ENCODE measurements at places on chromosomes 5 and 9.

DNA sequence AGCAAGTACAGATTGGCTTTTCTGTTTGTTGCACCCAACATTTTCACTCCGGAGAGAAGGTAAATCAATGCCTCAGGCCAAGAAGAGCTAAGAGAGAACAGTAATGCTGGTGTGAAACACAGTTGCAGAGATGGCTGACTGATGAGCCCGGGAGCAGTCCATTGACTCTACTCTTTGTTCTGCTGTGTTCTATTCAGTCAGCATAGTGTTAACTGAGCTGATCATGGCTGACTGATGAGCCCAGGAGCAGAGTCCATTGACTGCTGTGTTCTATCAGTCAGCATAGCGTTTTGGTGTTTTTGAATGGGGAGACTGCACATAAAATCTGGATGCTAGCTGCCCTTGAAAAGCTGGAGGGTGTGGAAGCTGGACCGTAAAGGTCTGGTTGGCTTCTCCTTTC lies 141.4 kb downstream of the FRMD3 start:
- no peaks in the 10 kb centered on the region for H3K27me3 ChIP-seq
- no peaks in the 10 kb centered on the region for H3K36me3 ChIP-seq
- H3K27ac ChIP-seq = no peak overlapping the region

GRCh38 chr9:109229682-109230081 lies 62.6 kb upstream of the FRRS1L start:
- no peak overlapping the region for H3K27ac ChIP-seq
- no peak for DNase-seq
- H3K4me1 ChIP-seq = no peaks in the 10 kb centered on the region
- no peak overlapping the region for H3K4me3 ChIP-seq
- peaks cover 55% of the 10 kb centered on the region for H3K27me3 ChIP-seq

- H3K27ac ChIP-seq = no peak overlapping the region
- peaks cover 1% of the 10 kb centered on the region for H3K36me3 ChIP-seq
- H3K27me3 ChIP-seq = peaks cover 25% of the 10 kb centered on the region
- no peak overlapping the region for H3K4me3 ChIP-seq
Measured at GRCh38 chr5:553874-554273, 29.6 kb upstream of the SLC9A3 start.

GRCh38 chr9:9973062-9973461 lies 639.7 kb downstream of the PTPRD start:
- H3K27ac ChIP-seq = no peak overlapping the region
- H3K4me3 ChIP-seq = no peak overlapping the region
- no peaks in the 10 kb centered on the region for H3K36me3 ChIP-seq
- no peak for DNase-seq
- no peaks in the 10 kb centered on the region for H3K4me1 ChIP-seq

DNA sequence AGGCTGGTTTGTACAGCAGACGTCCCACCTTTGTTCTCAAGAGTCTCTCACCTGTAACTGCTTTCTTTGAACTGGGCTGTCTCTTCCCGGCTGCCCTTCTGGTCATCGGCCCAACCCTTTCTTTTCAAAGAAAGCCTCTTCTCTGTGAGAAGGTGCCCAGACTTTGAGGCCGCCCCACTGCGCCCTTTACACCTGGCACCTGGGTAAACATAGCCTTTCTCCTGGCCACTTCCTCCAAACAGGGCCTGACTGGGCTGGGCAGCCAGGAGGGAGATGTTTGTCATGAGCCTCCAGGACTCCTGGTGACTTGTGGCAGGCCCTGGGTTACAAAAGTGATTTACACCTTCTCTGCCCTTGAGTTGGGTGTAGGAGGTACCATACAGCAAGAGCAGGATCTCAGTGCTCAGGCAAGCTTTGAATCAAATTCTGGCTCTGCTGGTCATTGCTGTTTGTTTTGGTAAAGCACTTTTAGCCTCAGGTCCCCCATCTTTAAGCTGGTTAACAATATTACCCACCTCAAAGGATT lies 127.2 kb upstream of the CXCL14 start:
- no peak for DNase-seq
- H3K4me1 ChIP-seq = no peaks in the 10 kb centered on the region
- H3K27me3 ChIP-seq = no peaks in the 10 kb centered on the region
- no peak overlapping the region for H3K4me3 ChIP-seq

GRCh38 chr5:76791461-76791860 lies 27.4 kb upstream of the F2RL1 start:
- no peak for DNase-seq
- no peaks in the 10 kb centered on the region for H3K27me3 ChIP-seq
- H3K4me3 ChIP-seq = no peak overlapping the region
- H3K4me1 ChIP-seq = peaks cover 19% of the 10 kb centered on the region
- no peaks in the 10 kb centered on the region for H3K36me3 ChIP-seq

DNA sequence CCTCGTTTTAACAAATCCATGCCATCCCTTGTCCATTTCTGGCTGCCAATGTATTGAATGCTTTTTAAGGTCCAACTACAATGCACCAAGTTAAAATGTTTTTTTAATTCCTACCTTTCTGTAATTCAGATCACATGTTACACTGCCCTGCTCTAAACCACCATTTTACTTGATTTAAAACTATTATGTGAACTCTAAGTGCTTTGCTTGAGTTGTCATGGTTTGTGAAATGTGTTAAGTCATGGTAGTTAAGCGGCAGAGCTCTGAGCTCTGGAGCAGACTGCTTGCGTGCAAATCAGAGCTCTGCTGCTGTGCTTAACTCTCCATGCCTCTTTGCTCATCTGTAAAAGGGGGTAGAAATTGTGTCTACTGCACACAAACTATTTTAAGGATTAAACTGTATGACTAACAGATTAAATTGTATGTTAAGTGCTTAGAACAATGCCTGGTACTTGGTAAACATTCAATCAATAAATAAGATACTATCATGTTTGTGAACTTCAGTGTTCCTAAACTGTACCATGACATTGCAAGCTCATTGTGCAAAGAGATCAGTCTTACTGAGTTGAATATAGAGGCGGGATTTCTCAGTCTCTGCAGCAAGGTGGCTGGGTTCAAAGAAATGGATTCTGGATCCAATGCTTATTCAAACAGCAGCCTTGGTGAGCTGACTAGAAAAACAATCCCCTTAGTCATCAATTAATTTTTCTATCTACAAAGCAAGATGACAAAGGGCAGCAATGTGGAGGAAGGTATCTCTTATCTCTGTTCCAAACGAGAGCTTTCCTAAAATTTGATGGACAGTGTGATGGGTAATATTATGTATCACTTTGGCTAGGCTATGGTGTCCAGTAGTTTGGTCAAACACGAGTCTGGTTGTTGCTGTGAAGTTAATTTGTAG lies 16.1 kb upstream of the CMBL start:
- no peaks in the 10 kb centered on the region for H3K4me1 ChIP-seq
- DNase-seq = no peak
- no peak overlapping the region for H3K27ac ChIP-seq
- no peak overlapping the region for H3K4me3 ChIP-seq

DNA sequence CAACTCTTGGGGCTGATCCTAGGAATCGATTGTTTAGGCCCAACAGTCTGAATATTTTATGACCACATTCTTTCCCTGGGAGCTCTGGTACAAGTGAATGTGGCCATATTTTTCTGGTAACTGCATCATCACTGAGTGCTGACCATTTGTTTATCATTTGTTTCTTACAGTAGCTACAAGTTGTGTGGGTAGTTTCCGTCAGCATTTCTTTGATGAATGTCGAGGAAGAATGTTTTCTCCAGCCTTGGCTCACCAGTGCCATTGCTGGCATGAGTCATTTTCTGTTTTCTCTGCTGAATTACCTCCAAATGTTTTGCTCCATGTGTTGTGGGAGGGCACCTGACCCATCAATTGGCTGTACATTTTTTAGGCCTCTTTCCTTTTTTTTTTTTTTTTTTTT lies 14.1 kb upstream of the CARD19 start:
- no peak for DNase-seq
- no peaks in the 10 kb centered on the region for H3K27me3 ChIP-seq
- no peak overlapping the region for H3K4me3 ChIP-seq
- H3K27ac ChIP-seq = peak overlapping the region; percentile 24
- peaks cover 44% of the 10 kb centered on the region for H3K4me1 ChIP-seq

GRCh38 chr9:133968966-133969617 lies 23.0 kb downstream of the VAV2 start:
- H3K36me3 ChIP-seq = peaks cover 4% of the 10 kb centered on the region
- no peaks in the 10 kb centered on the region for H3K27me3 ChIP-seq
- H3K27ac ChIP-seq = no peak overlapping the region
- no peak for DNase-seq
- H3K4me1 ChIP-seq = no peaks in the 10 kb centered on the region
- H3K4me3 ChIP-seq = no peak overlapping the region

- no peak overlapping the region for H3K27ac ChIP-seq
- peaks cover 15% of the 10 kb centered on the region for H3K4me1 ChIP-seq
- H3K4me3 ChIP-seq = peak overlapping the region; percentile 2
- H3K36me3 ChIP-seq = peaks cover 8% of the 10 kb centered on the region
Measured at GRCh38 chr5:172364773-172365172, 81.2 kb upstream of the UBTD2 start.

- peak overlapping the region; percentile 97 for H3K27ac ChIP-seq
- peak overlapping the region; percentile 97 for H3K4me3 ChIP-seq
- no peaks in the 10 kb centered on the region for H3K27me3 ChIP-seq
- H3K4me1 ChIP-seq = peaks cover 35% of the 10 kb centered on the region
- DNase-seq = no peak
Measured at GRCh38 chr9:20684875-20685696, 1.0 kb downstream of the FOCAD start.

DNA sequence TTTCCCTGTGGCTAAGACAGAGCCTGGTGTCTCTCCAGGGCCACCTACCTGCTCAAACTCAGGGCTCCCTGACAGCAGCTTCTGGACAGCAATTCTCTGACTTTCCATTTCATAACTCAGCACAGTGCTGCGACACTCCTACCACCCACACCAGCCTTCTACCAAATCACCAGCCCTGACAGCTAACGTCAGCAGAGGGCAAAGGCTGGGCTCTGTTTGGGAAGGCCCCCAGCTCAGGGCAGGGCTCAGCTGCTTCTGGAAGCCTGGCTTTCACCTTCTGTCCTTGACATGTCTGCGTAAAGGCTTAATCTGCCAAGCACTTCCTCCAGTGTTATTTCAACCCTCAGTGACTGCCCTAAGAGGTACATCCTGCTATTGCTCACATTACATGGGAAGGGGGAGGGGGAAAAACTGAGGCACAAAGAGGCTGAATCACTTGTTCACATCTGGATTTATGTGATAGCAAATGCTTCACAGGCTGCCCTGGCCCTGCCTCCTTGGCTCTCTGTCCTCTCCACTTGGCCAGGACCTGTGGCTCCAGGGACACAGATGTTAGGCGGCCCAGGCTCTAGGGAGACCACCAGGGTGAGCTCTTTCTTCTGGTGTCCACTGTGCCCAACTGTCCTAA lies 102.5 kb upstream of the PANK3 start:
- peak; percentile 8 for DNase-seq
- peaks cover 31% of the 10 kb centered on the region for H3K4me1 ChIP-seq
- H3K27ac ChIP-seq = no peak overlapping the region
- H3K36me3 ChIP-seq = no peaks in the 10 kb centered on the region

DNA sequence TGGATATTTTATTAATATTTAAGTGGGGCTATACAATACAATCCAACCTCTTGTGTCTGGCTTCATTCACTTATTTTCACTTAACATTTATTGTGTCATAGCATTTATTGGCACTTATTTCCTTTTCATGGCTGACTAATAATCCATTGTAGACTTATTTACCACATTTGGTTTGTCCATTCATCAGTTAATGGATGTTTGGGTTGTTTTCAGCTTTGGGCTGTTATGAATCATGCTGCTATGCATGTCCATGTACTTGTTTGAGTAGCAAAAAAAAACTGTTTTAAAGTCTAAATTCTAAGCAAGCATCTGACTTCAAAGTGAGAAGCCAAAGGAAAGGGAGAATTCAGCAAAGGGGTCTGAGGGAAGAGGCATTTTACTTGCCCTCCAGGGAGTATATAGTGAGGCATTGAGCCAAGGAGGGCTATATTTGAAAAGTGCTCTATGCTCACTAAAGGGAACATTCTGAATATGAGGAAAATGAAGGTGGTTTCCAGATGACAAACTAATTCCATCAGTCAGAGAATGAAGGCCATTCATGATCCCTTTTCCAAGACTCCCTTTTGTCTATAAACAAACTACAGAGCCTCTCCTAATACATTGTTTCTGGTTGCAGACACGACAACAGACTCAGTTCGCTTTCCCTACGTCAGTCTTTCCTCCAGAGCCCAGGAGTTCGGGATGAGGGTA lies 532.8 kb upstream of the KLF4 start:
- H3K4me3 ChIP-seq = no peak overlapping the region
- no peaks in the 10 kb centered on the region for H3K27me3 ChIP-seq
- H3K27ac ChIP-seq = no peak overlapping the region
- H3K36me3 ChIP-seq = no peaks in the 10 kb centered on the region

DNA sequence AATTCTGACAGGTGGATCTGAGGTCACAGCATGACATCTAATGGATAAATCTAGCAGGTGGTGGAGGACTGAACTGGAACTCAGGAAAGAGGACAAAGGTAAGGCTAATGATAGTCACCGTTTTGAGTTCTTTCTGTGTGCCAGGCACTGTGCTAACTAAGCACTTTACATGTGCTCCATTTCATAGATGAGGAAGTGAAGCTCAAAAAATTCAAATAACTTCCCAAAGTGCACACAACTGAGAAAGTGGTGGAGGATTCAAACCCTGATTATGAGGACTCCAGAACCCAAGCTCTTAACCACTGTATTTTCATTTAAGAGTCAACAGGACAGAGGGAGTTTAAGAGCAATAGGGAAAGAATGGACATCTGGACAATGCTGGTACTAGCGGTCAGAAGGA lies 7.1 kb upstream of the DELE1 start:
- no peak for DNase-seq
- peaks cover 30% of the 10 kb centered on the region for H3K27me3 ChIP-seq
- H3K36me3 ChIP-seq = no peaks in the 10 kb centered on the region
- H3K27ac ChIP-seq = no peak overlapping the region
- H3K4me1 ChIP-seq = peaks cover 9% of the 10 kb centered on the region
- no peak overlapping the region for H3K4me3 ChIP-seq

DNA sequence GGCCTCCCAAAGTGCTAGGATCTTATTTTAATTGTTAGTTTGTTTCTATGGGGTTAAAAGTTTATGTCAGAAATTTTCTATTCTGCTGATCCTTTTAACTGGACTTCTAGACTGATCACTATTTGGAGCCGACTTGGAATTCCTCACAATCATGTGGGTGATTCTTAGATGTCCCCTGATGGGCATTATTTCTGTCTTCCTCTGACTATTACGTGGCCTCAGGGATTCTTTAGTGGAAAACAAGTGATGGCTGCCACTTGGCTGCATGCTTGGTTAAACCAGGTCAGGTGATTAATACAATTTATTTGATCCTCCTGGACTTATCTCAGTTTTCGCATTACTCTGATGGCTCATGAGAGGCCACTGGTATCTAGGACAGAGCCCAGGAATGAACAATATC lies 32.2 kb upstream of the OR2S2 start:
- no peak overlapping the region for H3K4me3 ChIP-seq
- no peak for DNase-seq

GRCh38 chr5:181234455-181235306 lies 9.0 kb downstream of the RACK1 start:
- H3K27me3 ChIP-seq = no peaks in the 10 kb centered on the region
- no peak for DNase-seq
- peaks cover 33% of the 10 kb centered on the region for H3K4me1 ChIP-seq
- peak overlapping the region; percentile 60 for H3K27ac ChIP-seq

All from activated T-cell treated with anti-CD3 and anti-CD28 coated beads, Interleukin-2, amount 50 U/mL, for 72 hours (primary cell).